Spleen (tissue), 13 donors: ENCODE measurements at places on chromosomes 1 and 21. TPM values are rescaled to one million over a fixed set of nuclear protein-coding genes. Genes with fewer than 3 reads are reported as not detected.
A peak's percentile ranks its signal among the peaks of the same experiment; 100 is the strongest.

UTS2 gene
- polyA plus RNA-seq, result 0.45 TPM

GRCh38 chr1:182041615-182042014 lies 19.9 kb downstream of the ZNF648 start:
- DNase-seq, result no peak

CYP2J2 gene
- 0.35 TPM for polyA plus RNA-seq

DNA sequence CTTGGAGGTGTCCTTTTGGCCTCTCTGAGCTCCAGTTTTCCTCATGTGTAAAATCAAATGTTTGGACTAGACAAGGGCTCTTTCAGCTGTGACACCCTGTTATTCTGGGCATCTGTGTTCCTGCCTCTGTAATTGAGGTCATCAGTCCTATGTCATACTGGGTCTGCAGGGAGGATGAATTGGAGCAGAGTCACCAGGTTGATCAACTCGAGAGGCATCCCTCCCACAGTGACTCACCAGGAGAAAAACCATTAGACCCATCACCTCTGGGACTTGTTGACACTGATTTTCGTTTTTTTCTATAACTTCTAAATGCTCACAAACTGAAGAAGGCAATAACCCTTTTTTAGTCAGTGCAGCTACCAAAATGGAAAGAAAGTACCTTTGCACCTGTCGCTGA lies 82.2 kb downstream of the ST6GALNAC5 start:
- DNase-seq, result no peak

DNA sequence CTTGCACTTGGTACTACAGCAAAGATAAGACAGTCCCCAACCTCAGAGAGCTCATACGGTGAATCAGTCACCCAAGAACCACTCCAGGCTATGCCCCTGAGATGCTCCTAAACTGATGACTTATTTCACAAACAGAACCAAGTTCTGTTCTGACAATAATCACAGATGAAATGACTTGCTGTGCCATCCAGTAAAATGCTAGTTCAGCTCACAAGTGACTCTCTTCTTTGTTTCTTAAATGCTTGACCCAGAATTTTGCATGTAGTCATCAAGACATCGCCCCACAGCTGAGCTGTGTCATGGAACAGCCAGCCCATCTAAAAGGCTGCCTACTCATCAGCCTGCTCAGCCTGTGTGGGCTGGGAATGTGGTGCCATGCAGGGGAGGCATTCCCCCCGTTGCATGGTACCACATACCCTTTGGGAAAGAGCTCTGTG lies 6.1 kb upstream of the SLC19A2 start:
- peak; percentile 48 for DNase-seq

- DNase-seq, result no peak
Measured at GRCh38 chr21:39882151-39882838, 15.1 kb downstream of the PCP4 start.

DNA sequence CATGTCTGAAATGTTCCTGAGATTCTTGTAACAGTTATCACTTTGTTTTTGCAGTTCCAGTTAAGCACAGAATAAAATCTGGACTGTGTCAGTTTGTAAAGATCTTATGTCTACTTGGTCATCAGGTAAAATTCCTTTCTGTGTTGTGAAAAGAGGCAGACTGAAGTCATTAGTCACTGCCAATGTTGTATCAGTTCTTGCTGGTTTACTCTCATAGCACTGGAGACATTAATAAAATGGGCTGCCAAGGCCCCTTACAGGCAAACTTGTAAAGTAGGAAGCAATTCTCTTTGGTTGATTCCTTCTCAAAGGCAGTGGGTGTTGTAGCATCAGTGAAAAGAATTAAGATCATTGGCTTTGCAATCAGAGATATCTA lies 61.4 kb upstream of the ST6GALNAC3 start:
- no peak for DNase-seq
